ENCODE measurements at places on chromosomes 11 and 22.

- no peak for DNase-seq
These were observed 1158.5 kb downstream of the JRKL start for GRCh38 chr11:97548280-97548679.

DNA sequence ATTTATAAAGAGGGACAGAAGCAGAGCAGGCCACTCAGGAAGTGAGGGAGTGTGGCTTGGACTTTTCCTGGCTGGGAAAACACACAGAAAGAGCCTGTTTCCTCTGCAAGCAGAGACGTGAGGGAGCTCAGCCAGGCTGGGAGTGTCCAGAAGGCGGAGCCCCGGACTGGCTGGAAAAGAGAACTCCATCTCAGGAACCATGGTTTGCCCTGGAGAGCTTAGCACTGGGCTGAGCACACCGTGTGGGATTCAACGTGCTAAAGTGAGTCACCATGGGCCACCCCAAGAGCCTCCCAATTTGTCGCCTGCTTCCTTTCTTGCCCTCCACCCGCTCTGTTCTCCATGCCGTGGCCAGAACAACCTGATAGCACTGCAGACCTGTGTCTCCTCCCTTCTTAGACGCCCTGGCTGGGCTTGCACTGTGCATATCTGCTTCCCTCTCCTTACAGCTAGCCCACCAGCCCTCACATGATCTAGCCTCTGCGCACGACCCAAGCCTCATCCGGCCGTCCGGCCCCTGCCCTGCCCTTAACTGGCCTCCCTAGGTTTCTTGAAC, 51.8 kb downstream of the GALNT18 start:
- no peak for DNase-seq

DNA sequence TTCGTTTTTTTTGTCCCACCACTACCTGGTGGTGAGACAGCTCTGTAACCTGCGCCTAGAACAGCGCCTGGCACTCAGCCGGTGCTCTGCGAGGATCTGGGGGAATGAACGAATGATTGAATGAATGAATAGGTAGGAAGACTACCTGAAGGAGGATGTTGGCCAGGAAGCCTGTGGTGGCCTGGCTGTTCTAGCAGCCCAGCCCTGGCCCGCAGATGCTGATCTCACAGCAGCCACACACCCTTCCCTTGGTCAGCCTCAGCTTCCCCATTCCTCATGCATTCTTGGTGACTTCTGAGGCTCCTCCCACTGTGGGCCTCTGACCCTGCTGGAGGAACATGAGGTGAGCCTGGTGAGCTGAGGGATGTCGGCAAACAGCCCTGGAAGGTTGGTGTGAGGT, 3.7 kb downstream of the TRPM5 start:
- DNase-seq: no peak

DNA sequence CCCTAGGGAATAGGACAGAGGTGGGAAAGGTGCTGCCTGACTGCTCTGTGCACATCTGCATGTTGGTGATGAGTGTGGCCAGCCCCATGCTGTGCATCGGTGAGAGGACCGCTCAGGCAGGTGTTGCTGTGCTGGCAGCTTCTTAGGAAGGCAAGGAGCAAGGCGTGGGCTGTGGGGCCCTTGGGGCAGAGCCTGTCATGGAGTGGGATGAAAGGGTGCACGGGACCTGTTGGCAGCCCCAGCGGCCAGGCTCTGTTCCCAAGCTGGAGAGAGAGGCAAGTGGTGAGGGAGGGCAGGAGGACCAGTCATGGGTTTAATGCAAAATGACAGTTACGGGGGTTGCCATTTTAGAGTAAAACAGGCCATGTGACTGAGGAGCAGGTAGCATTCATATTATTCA, 78.3 kb downstream of the ZBTB16 start:
- no peak for DNase-seq

DNA sequence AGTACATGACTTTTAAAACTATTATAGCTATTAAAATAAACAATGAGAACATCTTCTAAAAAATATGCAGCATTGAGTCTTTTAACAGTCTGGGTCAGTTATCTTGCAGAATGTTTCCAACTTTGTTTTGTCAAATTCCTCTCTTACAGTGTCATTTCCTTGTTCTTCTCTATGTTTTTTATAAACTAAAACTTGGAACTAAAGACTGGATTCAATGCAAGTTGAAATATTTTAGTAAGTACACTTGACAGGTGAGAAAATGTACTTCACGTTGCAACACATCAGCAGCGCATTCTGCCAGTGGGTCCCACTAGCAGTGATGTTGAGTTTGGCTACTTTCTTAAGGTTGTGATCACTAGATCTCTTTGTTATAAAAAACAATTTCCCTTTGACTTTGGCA, 1407.6 kb upstream of the RAG2 start:
- no peak for DNase-seq

DNA sequence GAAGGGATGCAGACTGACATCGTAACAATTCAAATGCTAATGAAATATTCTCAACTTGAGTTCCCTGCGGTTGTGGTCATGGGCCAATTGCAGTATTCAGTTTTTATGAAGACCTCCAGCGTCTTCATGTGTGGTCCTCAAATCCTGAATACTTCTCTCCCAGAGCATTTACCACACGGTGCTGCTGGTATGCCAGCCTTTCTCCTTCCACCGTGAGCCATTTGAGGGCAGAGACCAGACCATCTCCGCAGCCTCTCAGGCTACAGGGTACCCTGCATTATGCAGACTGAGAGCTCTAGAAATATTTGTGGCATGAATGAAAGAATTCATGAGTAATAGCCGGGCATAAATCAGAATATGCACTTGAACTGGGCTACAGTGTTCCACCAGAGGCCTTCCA, 289.7 kb downstream of the ST3GAL4 start:
- no peak for DNase-seq

- no peak for DNase-seq
These were observed 83.1 kb downstream of the PTPRJ start for GRCh38 chr11:48063424-48063978.

GRCh38 chr11:116725434-116726221, 47.2 kb downstream of the BUD13 start:
- no peak for DNase-seq

- DNase-seq: no peak
These were observed 56.7 kb downstream of the PPP6R2 start for GRCh38 chr22:50399751-50400331.

DNA sequence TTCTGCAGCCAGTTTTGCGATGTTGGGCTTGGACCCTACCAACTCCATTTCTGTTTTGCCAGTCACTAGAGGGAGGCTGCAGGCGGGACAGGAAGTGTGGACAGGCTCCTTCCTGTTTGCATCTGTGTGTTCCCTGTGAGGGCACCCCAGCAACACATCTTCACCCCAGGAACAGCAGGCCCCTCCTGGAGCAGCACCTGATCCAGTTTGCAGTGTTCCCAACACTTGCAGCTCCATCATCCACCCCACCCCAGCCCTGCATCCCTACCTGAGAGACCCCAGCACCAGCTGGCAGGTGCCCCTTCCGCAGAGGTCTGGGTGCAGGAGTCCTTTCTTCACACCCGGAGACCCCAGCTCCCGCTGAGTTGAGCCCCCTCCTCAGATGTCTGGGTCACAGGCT, 7.4 kb upstream of the VSIG10L2 start:
- no peak for DNase-seq

DNA sequence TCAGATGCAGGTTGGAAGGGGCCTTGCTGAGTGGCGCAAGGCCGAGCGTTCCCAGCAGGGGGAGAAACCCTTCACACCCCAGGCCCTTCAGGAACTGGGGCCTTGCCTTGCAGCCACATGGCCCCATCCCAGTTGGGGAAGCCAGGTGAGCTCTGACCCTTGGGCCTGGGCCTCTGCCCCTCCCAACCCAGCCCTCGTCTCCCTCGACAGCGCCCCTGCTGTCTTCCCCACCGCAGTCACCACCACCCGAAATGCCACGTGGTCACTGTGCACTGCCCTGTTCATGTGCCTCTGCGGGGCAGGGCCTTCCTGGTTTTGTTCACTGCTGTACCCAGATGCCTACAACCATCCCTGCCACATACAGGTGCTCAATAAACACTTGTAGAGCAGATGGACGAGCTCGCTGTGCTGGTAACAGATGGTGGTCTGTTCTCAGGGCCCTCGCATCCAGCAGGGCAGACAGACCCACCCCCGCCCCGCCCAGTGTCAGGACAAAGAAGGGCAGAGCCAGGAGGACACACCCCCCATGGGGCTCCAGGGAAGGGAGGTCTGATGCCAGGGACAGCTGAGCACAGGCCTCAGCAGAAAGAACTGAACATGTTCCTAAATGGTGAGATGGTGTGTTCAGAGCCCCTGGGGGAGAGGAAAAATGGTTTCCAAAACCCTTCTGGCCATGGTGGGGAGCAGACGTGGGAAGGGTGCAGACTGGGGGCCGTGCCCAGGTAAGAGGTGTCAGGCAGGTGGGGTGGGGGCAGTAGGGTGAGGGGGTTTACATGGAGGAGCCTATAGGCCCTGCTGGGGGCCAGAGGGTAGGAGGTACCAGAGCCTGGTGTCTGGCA, 3.7 kb downstream of the POLR2L start:
- DNase-seq: no peak

- DNase-seq: no peak
These were observed 18.1 kb upstream of the EHD1 start for GRCh38 chr11:64896448-64897022.

DNA sequence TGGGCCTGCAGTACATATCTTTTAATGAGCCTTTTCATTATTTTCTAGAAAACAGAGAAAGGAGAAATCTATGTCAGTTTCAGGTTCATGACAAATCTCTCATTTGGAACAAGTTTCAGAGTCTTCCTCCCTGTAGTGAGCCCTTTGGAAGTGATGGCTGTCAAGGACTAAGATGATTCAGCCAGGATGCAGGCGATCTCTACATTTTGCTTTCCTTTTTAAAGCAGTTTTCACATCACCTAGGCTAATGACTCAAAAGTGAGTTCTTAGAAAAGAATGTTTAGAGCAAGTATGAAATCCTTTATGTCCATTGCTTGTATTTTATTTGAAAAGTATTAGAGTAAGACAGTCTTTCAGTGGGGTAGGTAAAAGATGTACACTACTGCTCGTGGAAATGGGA, 130.1 kb downstream of the TRPC6 start:
- DNase-seq: no peak

DNA sequence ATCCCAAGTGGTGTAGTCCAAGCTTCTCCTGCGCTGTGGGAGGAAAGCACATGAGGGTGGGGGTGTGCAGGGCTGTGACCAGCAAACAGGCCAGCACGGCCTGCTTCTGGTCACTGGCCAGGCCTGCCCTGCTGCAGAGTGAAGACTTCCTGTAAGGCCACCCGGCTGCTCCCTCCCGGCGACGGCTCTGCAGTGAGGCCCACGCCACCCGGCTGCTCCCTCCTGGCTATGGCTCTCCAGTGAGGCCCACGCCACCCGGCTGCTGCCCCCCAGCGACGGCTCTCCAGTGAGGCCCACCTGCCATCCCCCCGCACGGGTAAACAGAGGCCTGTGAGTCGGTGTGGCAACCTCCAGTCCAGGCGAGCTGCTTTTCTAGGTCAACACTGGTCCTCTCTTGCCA, 31.4 kb upstream of the BRSK2 start:
- DNase-seq: no peak

DNA sequence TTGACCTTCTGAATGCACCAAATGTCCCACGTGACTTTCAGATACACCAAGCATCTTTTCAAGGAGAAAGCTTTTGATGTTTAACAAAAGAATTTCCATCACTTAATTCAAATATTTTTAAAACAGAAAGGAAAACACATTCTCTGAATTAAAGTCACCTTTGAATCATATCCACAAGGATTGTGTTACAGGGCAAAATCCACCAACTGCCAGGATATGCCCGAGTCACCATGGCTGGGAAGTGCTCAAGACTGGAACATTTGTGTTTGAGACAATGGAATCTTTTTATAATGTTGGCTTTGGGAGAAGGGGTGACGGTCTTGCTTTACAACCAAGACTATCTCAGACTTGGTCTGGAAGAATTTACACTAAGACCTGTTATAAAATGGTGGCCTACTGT, 40.8 kb downstream of the BID start:
- no peak for DNase-seq

Data from activated T-cell treated with anti-CD3 and anti-CD28 coated beads for 24 hours (primary cell).